ENCODE measurements at places on chromosomes 2 and 18.
A peak's percentile ranks its signal among the peaks of the same experiment; 100 is the strongest.

DNA sequence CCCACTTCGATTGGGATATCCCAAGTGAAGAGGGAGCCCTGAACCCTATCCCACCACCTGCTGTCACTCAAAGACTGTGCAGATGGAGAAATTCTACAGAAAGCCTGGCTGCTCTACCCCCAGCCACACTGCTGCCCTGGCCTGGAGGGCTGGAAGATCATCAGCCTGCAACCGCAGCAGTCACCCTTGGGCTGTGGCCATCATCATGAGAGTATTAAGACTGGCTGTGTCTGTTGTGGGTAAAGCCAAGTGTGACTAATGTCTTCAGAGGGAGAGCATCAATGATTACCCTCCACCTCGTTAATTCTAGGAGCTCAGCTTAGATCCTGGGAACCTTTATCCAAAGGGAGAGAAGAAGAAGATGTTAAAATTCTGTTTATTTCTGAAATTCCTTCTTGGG lies 221.5 kb downstream of the TFCP2L1 start:
- DNase-seq: no peak

DNA sequence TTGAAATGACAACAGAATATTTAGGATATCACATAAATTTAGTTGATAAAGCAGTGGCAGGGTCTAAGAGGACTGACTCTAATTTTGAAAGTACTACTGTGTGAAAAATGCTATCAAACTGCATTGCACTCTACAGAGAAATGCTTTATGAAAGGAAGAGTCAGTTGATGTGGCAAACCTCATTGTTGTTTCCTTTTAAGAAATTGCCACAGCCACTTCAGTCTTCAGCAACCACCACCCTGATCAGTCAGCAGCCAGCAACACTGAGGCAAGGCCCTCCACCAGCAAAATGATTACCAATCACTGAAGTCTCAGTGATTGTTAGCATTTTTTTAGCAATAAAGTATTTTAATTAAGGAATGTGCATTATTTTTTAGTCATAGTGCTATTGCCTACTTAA lies 488.7 kb upstream of the SLC39A10 start:
- DNase-seq: no peak

- peak; percentile 43 for DNase-seq
These were observed 1.1 kb downstream of the LMAN1 start for GRCh38 chr18:59357928-59358327.

DNA sequence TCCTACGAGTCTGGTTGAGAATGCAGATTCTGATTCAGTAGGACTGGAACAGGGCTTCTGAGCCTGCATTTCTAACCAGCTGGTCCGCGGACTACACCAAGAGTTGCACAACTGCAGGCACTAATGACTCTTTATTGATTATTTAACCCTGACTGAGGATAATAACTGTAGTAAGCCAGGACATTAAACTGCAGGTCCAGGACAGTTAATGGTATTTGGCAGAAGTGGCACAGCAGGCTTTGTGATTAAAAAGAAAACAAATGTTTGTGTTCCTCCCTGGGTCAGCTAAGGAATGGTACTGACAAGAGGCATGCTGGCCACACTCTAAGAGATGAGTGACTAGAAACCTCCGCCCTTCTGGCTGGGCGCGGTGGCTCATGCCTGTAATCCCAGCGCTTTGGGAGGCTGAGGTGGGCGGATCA lies 59.4 kb downstream of the ALPK2 start:
- no peak for DNase-seq

DNA sequence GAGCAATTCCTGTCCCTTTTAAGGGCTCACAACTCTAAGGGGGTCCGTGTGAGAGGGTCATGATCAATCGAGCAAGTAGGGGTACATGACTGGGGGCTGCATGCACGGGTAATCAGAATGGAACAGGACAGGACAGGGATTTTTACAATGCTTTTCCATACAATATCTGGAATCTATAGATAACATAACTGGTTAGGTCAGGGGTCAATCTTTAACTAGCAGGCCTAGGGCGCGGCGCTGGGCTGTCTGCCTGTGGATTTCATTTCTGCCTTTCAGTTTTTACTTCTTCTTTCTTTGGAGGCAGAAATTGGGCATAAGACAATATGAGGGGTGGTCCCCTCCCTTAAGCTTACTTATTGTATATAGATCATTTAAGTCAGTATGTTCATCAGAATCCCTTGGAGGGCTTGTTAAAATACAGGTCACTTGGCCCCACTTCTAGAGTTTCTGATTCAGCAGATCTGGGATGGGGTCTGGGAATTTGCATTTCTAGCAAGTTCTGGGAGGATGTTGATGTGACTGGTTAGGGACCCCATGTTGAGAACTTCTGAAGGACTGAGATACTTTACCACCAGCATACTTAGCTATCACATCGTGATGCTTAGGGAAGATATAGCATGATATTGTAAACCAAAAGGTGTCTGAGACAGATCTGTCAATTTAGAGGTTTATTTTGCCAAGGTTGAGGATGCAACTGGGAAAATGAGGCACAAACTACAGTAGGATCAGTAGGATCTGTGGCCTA lies 2.8 kb upstream of the INPP4A start:
- no peak for DNase-seq

DNA sequence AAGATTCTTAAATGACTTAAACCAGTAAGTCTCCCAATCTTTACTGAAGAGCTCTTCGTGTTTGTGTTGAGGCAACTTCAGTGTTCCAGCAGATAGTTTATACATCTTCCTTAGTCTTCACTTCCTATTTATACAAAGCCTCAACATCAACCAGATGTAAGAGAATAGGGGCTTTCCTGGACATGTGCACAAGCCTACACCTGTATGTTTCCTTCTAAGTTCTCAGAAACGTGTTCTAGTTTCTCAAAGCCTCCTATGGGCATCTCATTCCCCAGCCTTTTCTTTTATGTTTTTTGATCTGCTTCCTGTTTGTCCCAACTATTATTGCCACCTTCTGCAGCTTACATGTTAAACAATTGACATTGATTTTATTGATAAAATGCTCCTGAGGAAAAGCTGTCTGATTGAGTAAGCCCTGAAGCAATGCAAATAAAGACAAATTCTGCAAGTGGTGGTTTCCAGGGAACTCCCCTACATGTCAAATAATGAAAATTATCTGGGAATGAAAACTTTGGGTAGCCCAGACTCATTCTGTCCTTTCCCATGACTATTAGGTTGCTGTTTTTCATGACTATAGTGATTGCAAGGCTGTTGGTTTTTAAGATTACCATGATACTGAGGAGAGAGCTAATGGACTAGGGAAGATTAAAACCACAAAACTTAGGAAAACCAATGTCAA lies 663.3 kb upstream of the ACVR2A start:
- DNase-seq: no peak

- no peak for DNase-seq
These were observed 33.7 kb upstream of the CCBE1 start for GRCh38 chr18:59730896-59731295.

GRCh38 chr18:13382366-13382953 lies 163.9 kb downstream of the LDLRAD4 start:
- no peak for DNase-seq

GRCh38 chr2:178825183-178825582 lies 18.0 kb upstream of the TTN start:
- DNase-seq: no peak

GRCh38 chr2:120174963-120175581 lies 48.1 kb downstream of the TMEM185B start:
- peak; percentile 76 for DNase-seq

DNA sequence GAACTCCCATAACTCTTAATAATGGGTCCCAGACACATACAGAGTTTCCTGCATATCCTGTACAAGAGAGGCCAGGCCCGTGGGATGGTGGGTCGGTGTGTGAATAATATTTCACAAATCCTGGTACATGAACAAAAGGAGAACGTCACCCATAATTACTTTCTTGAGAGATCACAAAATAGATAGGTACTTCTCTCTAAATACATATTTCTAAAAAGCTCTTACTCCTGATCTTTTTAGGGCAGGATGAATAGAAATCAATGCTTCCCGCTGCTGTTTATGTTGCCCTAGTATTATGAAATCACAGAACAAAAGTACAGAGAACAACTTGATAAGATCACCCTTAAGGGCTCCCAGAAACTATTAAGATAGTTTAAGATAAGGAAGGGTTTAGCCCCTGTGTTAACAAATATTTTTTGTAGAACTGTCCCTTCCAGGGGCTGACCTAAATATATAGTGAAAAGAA lies 5.4 kb downstream of the IRS1 start:
- DNase-seq: peak; percentile 22

- no peak for DNase-seq
These were observed 177.9 kb downstream of the PTH2R start for GRCh38 chr2:208584378-208584985.

DNA sequence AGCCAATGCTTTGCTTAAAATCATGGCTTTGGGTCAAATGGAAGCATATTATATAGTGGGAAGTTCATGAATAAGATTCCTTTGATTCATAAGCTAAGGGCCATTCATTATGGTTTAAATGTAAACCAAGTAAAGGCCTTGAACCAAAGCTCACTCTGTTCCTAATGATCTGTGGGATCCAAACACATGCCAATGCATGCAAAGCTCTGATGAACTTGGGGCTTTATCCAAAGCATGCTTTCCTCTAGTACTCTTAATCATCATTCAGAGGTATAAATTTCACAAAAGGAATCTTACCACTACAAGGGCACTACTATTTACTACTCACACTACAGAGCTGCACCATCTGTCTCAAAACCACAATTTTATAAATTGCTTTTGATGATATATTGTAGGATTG lies 102.8 kb upstream of the RBMS1 start:
- DNase-seq: no peak

GRCh38 chr2:178251151-178251955 lies 57.0 kb downstream of the OSBPL6 start:
- DNase-seq: no peak
